ENCODE measurements at places on chromosomes 16 and 17.

DNA sequence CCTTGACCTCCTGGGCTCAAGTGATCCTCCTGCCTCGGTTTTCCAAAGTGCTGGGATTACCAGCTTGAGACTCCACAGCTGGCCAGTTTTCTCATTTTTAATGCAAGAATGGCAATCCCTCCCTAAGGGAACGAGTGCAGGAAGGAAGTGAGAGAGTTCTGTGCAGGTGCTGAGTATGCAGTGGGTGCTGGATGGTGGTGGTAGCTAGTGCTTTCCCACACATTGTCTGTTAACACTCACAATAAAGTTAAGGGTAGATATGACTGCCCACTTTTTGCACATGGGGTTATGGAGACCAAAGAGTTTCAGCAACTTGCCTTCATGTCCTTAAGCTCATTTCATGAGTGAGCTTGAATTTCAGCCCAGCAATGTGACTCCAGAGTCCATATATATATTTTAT lies 18.5 kb downstream of the RGS9 start:
- no peak for DNase-seq

GRCh38 chr17:57911834-57912673 lies 43.2 kb downstream of the CUEDC1 start:
- no peak for DNase-seq

DNA sequence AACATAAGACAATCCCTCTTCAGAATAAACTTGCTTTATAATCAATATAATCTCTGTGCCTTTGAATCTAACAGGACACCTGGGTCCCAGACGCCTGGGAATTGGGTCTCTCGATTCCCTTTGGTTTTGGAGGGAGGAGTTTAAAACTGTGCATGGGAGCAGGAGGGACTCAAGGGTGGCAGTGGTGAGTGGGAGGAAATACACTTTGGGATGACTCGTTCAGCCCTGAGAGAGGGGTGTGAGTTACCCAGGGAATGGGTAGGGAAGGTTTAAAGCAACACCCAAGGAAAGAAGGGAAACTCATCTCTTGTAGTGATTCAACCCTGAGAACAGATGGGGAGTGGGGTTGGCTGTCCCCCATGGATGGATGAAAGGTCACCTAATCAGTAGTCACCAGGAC lies 1.6 kb downstream of the RANGRF start:
- DNase-seq, result no peak

GRCh38 chr16:72924927-72925630 lies 122.8 kb downstream of the ZFHX3 start:
- DNase-seq, result no peak

DNA sequence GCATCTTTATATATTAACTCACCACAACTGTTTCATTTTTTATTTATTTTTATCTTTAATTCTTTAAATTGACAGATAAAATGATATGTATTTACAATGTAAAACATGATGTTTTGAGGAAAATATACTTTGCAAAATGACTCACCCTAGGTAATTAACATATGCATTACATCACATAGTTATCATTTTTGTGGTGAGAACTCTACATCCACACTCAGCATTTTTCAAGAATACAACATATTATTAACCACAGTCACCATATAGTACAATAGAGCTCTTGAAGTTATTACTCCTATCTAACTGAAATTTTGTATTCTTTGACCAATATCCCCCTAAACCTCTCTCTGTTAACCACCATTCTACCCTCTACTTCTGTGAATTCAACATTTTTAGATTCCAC lies 194.7 kb upstream of the KIF2B start:
- DNase-seq, result no peak

- no peak for DNase-seq
Measured at GRCh38 chr17:2024572-2025219, 438 bp downstream of the RTN4RL1 start.
